ENCODE measurements at places on chromosomes 4 and X.

DNA sequence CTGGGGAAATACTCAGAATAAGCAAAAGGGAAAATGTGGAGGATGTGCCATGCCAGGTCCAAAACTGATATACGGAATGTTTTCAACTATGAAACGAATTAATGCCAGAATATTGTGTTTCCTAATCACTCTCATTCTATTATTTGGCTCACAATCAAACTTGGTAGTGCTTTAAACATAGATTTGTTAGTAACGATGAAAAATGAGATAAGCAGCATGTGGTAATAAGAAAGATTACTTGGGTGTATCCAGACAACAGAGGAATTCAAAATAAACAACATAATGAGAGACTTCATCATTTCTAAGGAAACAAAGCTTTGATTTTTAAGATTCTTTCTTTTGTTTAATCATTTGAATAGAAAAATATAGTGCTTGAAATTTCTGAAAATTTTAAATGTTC is 237.3 kb downstream of the TACR3 start:
- no peak for DNase-seq

DNA sequence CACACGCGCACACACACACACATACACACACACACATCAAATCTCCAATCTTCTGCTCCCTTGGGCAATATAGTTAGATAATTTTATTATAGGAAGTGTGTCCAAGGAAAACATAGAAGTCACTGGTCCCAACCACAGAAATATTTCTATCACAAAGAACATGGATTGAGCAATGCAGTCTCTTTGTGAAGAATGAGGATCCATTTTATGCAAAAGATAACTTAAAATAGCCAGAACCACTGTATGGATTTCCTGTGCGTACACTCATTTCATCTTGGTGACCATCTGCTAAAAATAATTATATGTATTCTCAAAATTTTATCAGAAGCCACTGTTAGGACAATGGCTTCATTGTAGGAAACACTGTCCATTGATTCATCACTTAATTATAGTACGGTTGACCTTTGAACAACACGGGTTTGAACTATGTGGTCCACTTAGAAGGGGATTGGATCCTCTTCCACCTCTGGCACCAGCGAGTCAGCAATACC is 169.6 kb upstream of the MXRA5 start:
- no peak for DNase-seq

- peak; percentile 55 for DNase-seq
Observed at GRCh38 chr4:10582059-10582686, 102.4 kb downstream of the CLNK start.

DNA sequence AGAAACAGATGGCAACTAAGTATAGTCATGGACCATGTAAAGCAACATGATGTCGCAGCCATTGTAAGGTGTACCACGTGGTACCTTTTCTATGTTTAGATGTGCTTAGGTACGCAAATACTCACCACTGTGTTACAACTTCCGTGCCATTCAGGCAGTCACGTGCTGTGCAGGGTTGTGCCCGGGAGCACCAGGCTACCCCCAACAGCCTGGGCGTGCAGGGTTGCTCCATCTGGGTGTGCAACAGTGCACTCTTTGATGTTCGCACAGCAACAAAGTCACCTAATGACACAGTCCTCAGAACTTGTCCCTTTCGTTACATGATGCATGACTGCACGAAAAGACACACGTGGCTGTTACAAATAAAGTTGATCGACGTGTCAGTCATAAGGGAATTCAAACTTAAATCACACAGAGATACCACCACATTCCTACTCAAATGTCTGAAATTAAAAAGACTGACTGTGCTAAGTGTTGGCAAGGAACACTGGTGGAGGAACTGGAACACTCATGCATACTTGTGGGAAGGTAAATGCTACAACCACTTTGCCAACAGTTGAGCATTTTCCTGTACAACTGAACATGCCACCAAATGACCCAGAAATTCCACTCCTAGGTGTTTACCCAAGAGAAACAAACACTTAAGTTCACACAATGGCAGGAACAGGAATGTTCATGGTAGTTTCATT is 24.3 kb downstream of the CPLX1 start:
- no peak for DNase-seq

DNA sequence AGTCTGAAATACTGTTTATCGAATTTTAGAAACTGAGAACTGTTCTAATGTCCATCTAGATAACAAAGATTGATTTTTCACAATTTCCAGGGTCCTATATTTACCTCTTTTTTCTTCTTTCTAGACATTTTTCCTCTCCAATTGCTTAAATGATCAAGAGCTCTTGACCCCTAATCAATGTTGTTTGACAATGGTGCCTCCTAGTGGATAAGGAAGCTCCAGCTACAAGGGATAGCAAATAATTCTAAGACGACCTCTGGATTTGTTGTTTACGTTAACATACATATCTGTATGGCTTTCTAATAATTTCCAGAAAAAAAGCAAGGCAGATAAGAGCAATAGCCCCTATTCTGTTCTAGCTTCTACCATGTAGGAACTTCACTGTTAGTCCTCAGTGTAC is 35.8 kb downstream of the GPR82 start:
- DNase-seq, result peak; percentile 19

DNA sequence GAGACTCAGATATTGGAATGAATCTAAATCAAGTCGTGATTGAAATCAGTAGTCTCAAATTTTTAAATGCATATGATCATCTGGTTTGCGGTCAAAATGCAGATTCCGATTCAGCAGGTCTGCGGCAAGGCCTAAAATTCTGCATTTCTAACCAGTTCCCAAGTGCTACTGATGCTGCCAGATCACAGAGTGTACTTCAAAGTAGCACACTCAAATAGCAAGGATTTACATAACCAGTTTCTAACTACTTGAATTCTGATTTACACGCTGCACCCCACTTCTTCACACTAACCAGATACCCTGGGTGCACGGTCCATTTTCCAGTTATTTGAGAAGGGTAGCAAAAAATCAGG is 752 bp downstream of the MBTPS2 start:
- DNase-seq, result no peak

- no peak for DNase-seq
Observed at GRCh38 chrX:146054311-146054710, 236.7 kb downstream of the SLITRK2 start.

GRCh38 chr4:144531841-144532240 is 114.1 kb upstream of the HHIP start:
- DNase-seq, result no peak

DNA sequence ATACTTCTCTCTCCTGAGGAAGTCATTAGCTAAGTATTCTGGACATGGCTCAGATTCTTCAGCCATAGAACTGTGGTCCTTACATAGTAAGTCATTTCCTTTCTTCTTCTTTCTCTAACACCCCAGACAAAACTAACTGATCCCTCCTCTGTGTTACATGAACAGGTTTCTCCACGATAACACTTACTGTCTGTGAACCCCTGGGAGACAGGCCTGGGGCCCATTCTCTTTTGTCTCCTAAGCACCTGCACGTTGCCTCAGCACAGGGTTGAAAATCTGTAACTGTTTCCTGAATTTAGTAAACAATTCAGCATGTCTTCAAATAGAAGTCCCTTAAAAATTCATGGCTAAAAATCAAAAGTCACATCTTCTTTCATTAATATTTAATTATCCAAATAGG is 24.7 kb downstream of the APBB2 start:
- DNase-seq, result peak; percentile 39

GRCh38 chr4:16269240-16269639 is 43.0 kb upstream of the TAPT1 start:
- DNase-seq, result no peak

GRCh38 chr4:56843421-56843899 is 22.0 kb upstream of the SPINK2 start:
- no peak for DNase-seq

DNA sequence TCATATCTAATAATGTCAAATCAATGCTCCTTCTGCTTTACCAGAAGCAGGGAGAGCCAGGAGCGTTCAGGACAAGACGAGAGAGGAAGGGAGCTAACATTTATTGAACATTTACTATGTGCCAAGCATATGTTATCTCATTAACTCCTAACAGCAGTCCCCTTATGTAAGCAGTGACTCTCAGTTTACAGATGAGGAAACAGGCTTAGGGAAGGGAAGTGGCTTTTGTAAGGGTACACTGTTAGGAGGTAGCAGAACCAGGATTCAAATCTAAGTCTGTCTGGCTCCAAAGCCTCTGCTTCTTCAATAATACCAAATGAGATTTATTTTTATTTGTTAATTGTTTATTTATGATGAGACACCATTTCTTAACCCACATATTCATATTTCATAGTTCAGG is 2.6 kb upstream of the STARD8 start:
- DNase-seq, result no peak

GRCh38 chr4:122663291-122663690 is 42.4 kb upstream of the IL21 start:
- no peak for DNase-seq

DNA sequence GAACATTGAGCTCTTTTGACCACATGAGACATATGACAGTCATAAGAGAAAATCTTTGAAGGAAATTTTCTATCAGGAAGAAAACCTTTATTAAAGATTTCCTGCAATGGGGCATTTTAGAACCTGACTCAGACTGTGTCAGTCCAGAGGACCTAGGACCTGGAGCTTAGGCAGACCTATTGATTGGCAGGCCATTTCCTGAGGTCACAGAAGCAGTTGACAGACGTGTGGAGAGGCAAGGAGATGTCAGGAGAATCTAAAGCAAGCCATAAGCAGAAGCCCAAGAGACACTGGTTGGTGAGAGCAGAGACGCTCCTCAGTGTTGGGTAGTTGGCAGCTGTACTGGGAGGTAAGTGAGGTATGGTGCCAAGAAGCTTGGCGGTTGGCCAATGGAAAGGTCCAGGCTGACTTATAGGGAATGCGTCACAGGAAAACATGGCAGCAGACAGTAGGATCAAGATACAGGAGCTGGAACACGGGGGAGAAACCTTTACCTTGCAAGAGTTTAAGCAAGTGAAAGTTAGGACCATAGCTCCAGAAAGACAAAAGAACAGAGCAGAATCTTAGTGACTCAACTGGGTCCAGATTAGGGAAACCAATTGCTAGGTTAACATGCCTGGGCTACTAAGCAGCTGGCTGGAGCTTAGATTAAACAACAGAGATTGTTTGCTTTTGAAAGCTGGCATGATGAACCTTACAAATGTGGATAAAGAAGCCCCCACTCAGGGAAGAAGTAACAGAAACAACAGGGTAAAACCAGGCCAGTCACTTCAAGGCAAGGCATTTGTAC is 18.6 kb downstream of the PALLD start:
- DNase-seq, result no peak

GRCh38 chr4:7717946-7718490 is 221.6 kb downstream of the AFAP1 start:
- DNase-seq, result no peak

GRCh38 chrX:41308884-41309647 is 24.9 kb upstream of the DDX3X start:
- DNase-seq, result no peak

DNA sequence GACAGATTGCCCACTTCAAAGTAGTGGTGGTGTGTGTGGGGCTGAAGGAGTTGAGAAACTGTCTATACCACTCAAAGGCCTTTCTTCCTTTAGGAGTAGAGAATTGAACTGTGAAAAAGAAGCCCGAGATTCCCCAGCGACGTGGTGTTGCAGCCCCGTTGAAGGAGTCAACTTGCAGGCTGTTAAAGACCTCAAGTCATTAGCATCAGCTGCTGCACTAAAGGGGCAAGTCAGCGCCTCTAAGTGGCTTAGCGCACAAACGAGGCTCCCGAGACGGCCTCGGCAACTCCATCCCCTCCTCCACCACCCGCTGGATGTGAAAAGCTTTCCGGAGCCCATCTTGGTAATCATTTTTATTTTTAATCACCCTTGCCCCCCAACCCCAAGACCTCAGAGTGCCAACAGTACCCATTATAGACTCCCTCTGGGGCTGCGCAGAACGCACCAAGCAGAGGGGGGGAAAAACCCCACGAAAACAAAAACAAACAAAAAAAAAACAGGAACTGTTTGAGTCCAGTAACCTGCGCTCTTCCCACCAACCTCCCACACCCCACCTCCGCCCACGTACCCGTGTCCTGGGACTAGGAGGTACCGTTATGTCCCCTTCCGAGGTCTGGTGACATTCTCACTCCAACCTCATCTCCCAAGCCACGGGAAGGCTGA is 913 bp upstream of the PRDM8 start:
- DNase-seq, result no peak

DNA sequence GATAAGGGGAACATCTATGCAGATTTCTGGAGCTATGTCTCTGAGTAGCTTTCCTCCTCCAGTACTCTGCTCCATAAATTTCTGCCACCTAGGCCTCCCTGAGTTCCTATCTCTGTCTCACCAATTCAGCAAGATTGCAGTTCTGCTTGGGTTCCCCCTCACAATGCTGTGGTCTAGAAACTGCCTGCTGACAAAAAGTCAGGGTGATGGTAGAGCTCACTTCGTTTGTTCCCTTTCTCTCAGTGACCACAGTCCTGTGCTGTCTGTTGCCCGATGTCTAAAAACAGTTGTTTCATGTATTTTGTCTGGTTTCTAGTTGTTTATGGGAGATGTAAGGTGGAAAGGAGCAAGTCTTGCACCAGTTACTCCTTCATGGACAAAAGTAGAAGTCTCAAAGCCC is 41.1 kb downstream of the AMMECR1 start:
- DNase-seq, result no peak

DNA sequence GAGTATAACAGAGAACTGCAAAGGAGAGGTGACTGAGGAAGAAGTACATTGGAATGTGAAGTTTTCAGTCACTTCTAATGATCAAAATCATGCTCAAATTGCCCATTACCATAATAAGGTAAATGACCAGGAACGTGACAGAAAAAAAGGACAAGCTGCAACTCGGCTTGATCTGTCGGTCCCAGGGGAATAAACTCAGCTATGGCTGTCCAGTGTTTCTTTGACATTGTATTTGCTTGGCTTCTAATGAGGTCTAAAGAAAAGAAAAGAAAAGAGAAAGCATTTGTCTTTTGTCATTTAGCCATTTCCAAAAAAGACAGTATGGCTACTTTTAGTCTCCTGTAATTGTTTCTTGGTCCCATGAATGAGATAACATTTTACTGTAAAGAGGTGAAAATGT is 25.2 kb downstream of the PHOX2B start:
- DNase-seq, result no peak

- DNase-seq, result peak; percentile 2
Observed at GRCh38 chr4:178577933-178578332, 1135.7 kb upstream of the AGA start.

DNA sequence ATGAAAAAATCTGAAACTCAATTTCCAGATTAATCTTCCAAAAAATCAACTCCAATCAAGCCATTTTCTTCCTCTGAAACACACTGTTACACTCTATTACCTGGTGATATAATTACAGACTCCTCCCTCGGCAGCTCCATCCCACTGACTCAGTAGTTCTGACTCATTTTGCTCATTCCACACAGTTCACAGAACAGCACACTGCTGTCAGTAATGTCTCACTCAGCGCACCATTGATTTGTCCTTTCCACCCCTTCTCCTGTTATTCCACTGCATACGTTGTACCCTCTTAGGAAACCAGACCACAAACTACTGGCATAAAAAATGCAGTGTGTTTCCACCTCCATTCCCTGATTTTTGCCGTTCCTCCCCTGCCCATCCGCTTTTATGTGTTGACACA is 212.7 kb downstream of the SLIT2 start:
- no peak for DNase-seq

DNA sequence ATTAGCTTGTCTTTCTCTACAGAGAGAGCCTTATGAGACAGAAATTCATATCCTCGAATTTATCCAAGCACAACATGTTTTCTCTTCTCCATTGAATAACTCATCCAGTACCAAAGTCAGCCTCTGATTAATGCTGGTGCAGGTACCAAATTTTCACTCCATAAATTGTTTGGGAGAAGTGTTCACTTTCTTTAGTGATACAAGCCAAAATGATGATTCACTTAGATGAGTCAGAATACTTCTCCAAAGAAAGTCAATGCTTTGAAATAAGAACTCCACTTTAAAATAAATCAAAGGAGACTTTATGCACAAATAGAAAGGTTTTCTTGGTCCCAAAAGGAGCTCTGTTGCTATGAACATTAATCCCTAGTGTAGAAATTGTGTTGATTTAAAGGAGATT is 60.2 kb downstream of the MAOB start:
- DNase-seq, result no peak

Measured in NCI-H146 (cell line).